Left lung (tissue), 14 donors: ENCODE measurements at places on chromosomes 11 and 22.
A peak's percentile ranks its signal among the peaks of the same experiment; 100 is the strongest.

DNA sequence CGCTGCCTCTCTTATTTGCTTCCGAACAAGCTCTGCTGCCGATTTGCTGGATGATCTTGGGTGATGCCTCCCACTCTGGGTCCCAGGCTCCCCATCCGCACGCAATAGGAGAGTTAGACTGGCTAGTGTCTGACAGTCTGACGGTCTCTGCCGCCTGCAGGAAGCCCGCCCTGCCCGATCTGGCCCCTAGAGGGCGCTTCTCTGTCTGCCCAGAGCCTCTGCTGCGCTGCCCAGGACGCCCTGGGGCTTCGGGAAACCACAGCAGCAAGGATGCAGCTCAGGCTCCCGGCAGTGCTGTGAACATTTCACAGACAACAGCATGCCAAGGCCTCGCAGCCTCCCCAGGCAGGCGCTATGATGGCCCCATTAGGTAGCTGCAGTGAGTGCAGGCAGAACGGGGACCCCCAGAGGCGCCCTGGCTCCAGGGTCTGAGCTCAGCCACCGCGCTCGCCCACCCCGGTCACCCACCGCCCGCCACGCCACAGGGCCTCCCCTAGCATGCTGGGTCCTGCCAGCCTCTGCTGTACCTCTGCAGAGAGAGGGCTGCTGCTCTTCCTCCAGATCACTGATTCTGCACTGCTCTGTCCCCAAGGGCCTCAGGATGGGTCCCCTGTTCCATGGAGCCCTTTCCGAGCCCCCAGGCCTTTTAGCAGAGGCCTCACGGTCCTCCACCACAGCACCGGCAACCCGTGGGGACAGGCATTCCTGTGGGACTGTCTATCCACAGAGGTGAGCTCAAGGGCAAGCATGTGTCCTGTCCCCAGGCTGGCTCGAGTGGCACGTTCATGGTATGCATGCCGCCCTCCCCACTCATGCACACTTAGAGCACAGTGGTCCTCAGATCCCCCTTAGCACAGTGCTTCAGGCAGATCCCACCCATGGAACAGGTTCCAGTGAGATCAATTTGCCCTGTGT, 4.3 kb upstream of the BAIAP2L2 start:
- no peaks in the 10 kb centered on the region for H3K36me3 ChIP-seq
- H3K4me3 ChIP-seq, result no peak overlapping the region
- H3K4me1 ChIP-seq, result peaks cover 6% of the 10 kb centered on the region

GRCh38 chr22:30373331-30374325, 13.6 kb downstream of the RNF215 start:
- H3K36me3 ChIP-seq, result peaks cover 9% of the 10 kb centered on the region
- no peak overlapping the region for H3K4me3 ChIP-seq
- peaks cover 16% of the 10 kb centered on the region for H3K4me1 ChIP-seq
- H3K27ac ChIP-seq, result peak overlapping the region; percentile 69
- H3K27me3 ChIP-seq, result no peaks in the 10 kb centered on the region
- DNase-seq, result peak; percentile 55

DNA sequence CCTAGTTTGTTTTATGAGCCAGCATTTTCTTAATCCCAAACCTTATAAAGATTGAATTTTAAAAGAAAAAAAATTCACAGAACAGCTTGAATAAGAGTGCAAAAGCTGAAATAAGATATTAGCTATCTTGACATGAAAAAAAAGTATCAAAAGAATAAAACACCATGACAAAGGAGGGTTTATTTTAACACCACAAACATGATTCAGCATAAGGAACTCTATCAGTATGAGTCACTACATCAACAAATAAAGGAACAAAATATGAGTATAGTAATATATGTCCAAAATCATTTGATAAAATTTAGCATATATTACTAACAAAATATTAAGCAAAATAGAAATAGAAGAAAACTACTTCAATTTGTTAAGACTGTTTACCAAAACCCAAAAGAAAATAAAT, 9.6 kb upstream of the LMO1 start:
- H3K36me3 ChIP-seq, result no peaks in the 10 kb centered on the region
- H3K4me1 ChIP-seq, result no peaks in the 10 kb centered on the region
- no peak for DNase-seq
- H3K27ac ChIP-seq, result no peak overlapping the region
- H3K4me3 ChIP-seq, result no peak overlapping the region

DNA sequence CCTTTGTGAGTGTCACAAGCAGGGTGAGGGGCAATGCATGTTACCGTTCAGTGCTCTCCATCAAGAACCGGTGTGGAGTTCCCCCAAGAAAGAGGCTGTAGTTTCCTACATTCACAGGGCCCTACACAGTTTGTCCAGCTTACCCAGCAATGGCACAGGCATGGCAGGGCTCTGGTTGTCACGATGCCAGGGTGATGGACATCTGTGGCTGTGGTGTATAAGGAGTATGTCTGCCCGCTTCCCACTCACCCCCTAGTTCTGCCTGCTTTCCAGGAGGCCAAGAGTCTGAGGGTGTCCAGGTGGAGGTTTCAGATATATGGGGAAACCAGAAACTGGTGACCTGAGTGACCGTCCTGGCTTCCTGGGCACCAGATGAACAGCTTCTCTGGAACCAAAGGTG, 116.1 kb downstream of the PKNOX2 start:
- H3K4me1 ChIP-seq, result no peaks in the 10 kb centered on the region
- no peak overlapping the region for H3K27ac ChIP-seq
- H3K4me3 ChIP-seq, result no peak overlapping the region
- DNase-seq, result no peak
- no peaks in the 10 kb centered on the region for H3K36me3 ChIP-seq

DNA sequence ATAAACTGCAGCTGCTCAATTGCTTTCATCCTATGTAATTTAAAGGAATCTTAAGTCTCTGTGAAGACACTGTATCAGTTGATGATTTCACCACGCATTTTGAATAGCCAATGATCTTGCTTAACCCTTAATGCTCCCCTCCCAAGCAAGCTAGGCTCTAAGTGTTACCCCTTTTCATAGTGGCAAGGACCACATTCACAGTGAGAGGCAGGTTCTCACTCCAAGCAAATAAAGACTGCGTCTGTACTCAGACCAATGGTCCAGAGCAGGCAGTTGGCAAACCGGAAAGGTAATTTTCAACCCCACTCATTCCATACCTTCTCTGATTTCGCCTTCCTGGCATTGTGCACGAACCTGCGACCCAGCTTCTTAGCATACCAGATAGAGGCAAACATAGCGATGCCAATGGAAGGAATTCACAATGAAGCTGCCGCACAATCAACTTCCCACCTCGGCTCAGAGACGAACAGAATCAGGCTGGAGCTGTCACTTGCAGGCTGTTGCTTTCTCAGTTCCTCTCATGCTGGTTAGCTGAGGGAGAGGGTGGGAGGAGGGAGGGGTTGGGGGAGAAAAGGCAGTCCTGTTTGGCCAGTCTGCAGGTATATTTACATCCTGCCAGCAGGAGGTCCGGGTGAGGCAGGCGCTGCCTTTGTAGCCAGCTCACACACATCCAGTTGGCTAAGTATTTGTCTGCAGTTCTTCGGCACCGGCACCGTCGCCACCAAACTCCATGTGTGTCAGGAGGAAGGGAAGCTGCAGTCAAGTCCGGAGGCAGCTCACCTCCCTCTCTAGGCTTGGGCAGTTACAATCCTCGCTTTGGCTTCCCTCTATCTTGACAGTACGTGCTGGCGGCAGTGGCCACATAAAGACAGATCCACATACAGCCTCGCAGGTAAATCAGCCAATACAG, 1151.2 kb upstream of the CCDC90B start:
- H3K4me3 ChIP-seq, result no peak overlapping the region
- H3K4me1 ChIP-seq, result no peaks in the 10 kb centered on the region
- H3K27me3 ChIP-seq, result no peaks in the 10 kb centered on the region
- no peaks in the 10 kb centered on the region for H3K36me3 ChIP-seq
